ENCODE measurements at places on chromosomes 3 and 15. TPM values are rescaled to one million over a fixed set of nuclear protein-coding genes. Genes with fewer than 3 reads are reported as not detected.

Gene ISLR
- 41.7 TPM for total RNA-seq

DNA sequence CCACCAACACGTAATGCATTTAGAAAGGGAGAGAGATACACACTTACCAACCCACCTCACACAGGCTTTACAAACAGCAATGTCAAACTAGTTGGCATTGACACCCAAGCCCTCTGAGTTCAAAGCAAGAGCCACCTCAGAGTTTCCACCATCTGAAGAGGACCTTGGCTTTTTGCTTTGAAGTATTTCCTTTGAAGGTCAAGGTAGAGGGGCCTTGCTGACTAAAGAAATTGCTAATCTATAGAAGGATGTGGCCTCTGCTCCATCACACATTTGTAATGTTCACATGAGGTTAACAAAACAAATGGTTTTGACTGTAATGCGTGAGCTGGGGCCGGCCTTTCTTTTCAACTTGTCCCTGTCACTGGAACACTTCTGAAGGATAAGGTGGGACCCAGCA is 117.7 kb downstream of the POLR2M start:
- H3K27ac ChIP-seq: no peak overlapping the region
- H3K4me1 ChIP-seq: no peaks in the 10 kb centered on the region
- DNase-seq: no peak
- H3K4me3 ChIP-seq: no peak overlapping the region

DNA sequence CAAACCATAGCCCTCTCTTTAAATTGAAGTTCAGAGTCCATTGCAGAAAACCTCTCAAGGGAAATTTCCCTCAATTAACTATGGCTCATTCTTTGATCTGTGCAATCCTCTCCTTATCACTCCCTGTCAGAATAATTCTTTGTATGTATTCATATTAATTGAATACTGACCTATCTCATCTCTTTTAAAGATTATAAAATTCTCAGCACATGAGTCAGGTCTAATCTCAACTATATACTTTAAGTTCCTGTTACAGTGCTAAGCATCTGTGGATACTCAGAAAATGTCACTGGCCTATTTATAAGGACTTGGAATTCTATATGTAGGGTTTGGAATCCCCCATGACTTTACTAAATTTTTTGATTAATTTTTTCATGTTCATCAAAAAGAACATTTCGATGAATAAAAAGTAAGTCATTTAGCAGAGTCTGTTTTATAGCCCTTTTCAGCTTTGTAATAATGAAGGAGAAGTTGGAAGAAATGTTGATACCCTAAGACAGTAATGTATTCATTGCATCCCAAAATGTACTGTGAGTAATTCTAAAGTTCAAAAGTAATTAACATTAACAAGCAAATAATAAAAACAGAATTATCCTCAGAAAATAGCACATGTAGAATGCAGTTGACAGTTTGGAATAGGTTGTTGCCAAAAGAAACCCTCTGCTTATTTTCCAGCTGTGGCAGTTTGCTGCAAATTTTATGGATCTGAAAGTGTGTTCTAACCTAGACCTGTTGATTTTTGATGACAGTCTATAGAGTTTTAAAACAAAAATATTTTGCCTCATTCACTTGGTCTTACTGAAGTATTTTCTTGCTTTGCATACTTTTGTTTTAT is 503.4 kb upstream of the CBLB start:
- no peak for DNase-seq
- H3K27me3 ChIP-seq: no peaks in the 10 kb centered on the region
- H3K27ac ChIP-seq: no peak overlapping the region

GRCh38 chr15:40329804-40330203 is 6.3 kb downstream of the INAFM2 start:
- DNase-seq: no peak
- no peaks in the 10 kb centered on the region for H3K4me1 ChIP-seq
- no peak overlapping the region for H3K4me3 ChIP-seq
- H3K36me3 ChIP-seq: no peaks in the 10 kb centered on the region
- H3K27ac ChIP-seq: peak overlapping the region; percentile 63

GRCh38 chr3:113660458-113660857 is 36.0 kb downstream of the USF3 start:
- DNase-seq: no peak
- no peaks in the 10 kb centered on the region for H3K27me3 ChIP-seq
- peaks cover 98% of the 10 kb centered on the region for H3K36me3 ChIP-seq
- H3K4me3 ChIP-seq: no peak overlapping the region
- H3K27ac ChIP-seq: no peak overlapping the region
